ENCODE measurements at places on chromosomes 4 and X.

GRCh38 chr4:145740806-145741205 is 60.9 kb downstream of the C4orf51 start:
- no peak for DNase-seq

DNA sequence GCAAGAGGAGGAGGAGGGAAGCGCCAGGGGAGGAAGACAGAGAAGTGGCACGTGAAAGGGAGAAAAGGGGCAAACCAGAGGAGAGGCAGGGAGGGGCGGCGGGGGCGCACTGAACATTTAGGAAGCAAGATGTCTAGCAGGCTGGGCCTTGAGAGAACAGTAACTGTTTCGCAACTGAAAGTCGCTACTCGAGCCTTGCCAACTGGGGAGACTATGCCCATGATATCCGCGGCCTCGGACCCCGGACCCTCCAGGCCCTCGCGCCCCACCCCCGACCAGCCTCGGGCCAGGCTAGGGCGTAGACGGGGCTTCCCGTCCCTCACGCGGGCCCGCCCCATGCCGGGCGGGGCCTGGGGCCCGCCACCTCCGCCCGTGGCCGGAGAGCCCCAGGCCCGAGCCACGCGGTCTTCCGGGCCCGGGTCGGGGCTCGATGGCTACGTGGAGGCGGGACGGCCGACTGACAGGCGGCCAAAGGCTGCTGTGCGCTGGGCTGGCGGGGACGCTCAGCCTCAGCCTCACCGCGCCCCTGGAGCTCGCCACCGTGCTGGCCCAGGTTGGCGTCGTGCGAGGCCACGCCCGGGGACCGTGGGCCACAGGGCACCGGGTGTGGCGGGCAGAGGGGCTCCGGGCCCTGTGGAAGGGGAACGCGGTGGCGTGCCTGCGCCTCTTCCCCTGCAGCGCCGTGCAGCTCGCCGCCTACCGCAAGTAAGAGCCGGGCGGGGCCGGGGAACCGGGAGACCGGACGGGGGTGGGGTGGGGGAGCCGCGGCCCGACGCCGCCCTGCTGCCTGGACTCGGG is at the start of gene SLC25A43:
Gene SLC25A43, plus strand, starts transcription at position 363 of the 798 bp plus-strand sequence. Its CDS starts 68 bp downstream, at position 431.
- peak; percentile 37 for DNase-seq

DNA sequence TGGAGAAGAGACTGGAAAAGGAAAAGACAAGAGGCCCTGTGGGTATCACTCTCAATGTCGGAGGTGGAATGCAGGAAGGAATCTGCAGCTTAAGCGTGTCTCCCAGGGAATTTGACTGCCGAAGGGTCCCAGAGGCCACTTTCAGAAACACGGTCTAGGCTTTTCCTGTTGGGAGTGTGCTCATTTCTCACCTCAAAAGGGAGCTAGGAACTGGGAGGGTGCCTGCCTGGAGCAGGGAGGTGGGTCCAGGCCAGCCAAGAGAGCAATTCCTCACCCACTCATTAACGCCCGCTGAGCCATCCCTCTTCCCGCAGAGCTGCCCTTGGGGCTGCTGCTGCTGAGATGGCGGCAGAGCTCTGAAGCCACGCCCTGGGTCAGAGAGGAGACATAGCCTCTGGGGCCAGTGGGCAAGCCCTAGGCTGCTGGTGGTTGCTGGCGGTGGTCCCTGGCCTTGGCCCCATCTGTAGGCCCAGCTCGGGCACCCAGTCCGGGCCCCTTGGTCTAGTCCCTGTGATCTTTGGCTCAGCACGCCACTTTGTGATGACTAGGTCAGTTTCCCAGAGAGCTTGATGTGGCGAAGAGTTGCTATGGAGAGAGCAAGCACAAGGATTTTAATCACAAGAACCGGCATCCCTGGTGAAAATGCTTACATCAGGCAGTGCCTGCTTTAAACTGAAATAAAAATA is 4.1 kb downstream of the ZNF185 start:
- no peak for DNase-seq

DNA sequence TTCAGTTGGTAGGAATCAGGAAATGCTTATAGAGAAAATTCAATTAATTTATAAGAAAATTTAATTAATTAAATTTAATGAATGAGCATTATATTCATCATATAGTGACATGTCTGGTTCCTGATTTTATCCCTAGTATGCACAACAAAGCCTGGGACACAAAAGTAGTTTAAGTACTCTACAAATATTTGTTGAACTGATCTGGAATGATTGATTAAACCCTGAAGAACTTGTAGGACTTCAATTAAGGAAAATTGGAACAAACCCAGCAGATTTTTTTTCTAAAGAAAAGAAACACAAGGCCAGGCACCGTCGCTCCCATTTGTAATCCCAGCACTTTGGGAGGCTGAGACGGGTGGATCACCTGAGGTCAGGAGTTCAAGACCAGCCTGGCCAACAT is 4.5 kb upstream of the APELA start:
- DNase-seq: no peak

All from H9 (cell line).